Fibroblast of pulmonary artery (primary cell): ENCODE measurements at places on chromosomes 3 and 15.
A peak's percentile ranks its signal among the peaks of the same experiment; 100 is the strongest.

DNA sequence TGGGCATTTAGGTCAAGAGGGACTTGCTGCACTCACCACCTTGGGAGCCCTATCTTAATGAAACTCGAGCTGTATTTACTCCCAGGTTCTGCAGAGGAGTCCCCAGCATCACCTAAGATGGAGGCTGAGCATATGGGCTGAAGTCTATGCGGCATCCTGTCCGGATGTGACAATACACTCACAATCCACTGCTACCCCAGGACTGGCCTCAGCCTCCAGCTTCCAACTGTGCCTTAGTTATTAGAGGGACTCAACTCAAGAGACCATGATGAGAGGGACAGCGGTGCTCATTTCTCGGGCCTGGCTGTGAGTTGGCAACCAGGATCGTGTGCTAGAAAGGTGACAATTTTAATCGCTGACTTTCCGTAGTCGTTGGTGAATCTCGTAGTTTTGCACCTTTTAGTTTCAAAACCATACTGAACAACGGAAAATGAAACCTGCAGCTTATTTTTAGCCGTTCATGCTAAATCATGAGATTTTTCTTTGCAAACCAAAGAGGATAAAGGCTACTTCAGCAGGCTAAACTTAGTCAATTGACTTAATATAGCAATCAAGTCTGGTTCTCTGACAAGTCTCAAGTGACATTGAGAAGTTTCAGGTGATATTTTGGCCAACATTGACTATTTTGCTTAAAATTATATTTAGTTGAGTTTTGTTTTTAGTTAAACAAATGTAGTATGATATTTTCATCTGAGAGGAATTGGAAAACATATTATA, 11.1 kb downstream of the ZBTB38 start:
- DNase-seq = no peak

DNA sequence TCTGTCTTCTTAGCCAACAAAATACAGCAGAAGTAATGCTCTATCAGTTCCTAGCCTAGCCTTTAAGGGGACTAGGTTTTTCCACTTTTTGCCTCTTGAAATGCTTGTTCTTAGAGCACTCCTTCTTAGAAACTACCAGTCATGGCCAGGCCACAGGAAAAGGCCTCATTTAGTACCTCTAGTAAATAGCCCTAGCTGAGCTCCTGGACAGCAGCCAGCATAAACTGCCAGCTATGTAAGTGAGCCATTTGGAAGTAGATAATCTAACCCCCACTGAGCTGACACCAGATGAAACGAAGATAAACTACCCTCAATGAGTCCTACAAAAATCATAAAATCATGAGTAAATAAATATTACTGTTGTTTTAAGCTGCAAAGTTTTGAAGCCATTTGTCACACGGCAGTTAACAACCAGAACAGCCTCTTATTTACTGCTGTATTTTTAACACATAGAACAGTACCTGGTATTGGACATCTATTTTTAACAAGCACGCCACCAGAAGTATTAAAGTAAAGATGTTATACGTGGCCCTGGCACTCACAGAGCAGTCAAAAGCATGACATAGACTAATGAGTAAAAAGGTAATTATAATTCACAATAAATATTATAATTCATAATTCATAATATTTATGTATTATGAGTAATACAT, 12.0 kb downstream of the TBC1D5 start:
- peak; percentile 67 for DNase-seq

- DNase-seq = no peak
These were observed 478.7 kb upstream of the WNT5A start for GRCh38 chr3:55965776-55966175.

DNA sequence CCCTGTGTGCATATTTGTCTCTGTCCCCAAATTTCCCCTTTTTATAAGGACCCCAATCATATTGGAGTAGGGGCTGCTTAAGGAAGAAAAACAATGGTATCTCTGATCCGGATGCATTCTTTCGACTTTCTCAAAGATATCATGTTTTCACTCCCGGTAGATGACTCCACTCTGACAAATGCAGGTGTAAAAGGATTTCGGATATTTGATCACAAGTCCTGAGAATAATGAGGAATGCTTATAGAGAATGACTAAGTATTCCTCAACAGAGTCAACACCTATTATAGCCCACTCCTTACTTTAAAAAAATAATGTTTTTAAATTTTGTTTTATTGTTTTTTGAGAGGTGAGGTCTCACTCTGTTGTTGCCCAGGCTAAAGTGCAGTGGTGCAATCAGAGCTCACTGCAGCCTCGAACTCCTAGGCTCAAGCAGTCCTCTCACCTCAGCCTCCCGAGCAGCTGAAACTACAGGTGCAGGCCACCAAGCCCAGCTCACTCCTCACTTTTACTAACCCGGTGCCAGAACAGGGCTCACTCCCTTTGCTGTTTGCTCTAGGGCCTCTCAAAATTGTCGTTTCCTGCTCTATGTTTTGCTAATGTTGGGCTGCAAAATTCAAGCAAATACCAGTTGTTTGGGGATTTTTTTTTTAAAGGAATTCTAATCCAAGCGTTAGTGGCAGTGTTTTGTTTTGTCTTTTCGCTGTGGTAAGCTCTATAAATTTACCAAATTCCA, 24.6 kb downstream of the COL8A1 start:
- DNase-seq = no peak

DNA sequence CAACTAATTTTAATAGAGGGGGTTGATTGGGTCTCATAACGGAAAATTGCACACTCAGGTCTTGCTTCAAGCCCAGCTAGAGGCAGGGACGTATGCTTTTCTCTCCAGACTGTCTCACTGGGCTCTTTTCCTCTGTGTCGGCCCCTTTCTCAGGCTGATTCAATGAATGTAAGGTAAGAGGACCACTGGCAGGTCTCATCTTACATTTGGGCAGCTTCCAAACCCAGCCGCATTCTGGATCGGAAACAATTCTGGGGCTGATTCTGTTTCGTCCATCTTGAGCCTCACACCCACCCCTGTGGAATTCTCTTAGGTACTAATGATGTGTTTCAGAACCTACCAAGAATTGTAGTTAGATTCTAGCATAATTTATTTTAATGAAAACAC, 40.7 kb downstream of the TMEM212 start:
- no peak for DNase-seq

GRCh38 chr3:19539518-19540392, 391.4 kb downstream of the KCNH8 start:
- no peak for DNase-seq

DNA sequence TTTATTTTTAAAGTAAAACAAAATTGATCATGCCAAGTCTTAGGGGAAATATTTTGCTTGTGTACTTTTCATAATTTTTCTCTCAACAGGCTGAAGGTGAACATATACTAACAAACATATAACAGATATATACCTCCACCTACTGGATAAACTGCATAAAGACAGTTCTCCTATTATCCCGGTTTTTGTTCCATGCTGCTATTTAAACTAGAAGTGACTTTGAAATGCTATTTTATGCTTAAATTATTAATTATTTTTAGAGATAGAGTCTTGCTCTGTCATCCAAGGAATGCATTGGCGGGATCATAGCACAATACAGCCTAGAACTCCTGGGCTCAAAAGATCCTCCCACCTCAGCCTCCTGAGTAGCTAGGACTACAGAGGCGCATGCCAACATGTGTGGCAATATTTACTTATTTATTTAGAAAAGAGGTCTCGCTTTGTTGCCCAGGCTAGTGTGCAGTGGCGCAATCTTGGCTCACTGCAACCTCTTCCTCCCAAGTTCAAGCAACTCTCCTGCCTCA, 49.8 kb downstream of the ST3GAL6 start:
- peak; percentile 73 for DNase-seq

GRCh38 chr3:11140030-11140712, 14.1 kb upstream of the HRH1 start:
- DNase-seq = peak; percentile 20

GRCh38 chr15:47753591-47753990, 36.3 kb downstream of the SEMA6D start:
- no peak for DNase-seq

DNA sequence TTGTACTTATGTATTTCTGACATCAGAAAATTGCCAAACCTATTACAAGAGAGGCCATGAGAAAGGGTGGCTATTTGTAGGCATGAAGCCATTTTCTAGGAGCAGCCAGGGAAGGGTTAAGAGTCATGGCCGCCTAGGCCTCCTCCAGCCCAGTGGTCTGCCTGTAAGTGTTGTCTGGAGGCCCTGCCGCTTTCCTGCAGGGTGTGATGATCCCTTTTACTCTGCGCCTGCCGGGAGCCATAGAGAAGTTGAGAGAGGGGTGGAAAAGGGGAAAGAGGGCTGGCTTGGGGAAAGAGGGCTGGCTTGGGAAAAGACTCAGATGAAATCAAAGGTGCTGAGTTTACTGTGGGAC, 29.1 kb upstream of the KCTD6 start:
- DNase-seq = no peak

GRCh38 chr3:17585394-17586325, 156.8 kb downstream of the TBC1D5 start:
- DNase-seq = peak; percentile 15

DNA sequence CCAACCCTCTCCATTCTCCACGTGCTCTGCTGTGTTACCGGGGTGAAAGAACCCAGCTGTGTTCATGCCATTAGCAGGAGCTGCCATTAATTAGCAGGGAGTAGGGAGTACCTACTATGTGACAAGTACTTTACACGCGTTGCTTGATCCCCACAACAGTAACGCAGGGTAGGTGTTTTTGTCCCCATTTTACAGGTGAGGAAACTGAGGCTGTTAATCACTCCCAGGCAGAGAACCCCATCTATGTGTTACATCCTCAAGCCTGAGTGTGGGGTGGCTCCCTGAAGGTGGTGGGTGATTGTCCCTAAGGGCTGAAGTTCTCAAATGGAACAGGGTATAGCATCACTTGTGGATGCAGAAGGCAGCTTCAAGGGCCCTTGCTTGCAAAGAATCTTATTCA, 22.8 kb downstream of the MELTF start:
- no peak for DNase-seq

- DNase-seq = no peak
These were observed 2.2 kb upstream of the CCR5 start for GRCh38 chr3:46368569-46368968.

DNA sequence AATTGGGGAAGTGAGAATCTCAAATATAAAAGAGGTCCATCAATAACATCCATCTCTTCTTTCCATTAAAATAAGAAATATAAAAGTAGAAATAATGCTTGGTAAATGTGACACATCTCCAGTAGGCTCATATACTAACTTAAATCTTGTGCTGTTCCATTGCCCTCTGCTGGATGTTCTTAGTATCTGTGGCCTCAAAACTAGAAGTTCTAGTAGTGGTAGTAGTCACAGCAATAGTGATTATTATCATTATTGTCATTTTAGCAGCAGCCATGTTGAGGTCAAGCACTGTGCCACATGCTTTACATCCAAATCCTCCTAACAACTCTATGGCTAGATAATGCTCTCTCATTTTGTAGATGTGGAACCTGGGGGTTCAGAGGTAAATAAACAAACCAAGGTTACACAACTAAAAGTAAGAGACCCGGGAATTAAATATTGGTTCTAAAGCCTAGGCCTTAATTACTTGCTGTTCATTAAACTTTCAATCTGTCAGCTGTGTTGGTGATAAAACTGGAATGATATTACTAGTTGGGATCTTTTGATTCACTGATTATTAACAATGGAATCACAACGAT, 20.2 kb upstream of the BTLA start:
- DNase-seq = peak; percentile 91

- no peak for DNase-seq
These were observed 20.6 kb downstream of the RTF1 start for GRCh38 chr15:41437448-41437847.

- DNase-seq = peak; percentile 0
These were observed 94.7 kb upstream of the TUSC7 start for GRCh38 chr3:116614795-116615362.

DNA sequence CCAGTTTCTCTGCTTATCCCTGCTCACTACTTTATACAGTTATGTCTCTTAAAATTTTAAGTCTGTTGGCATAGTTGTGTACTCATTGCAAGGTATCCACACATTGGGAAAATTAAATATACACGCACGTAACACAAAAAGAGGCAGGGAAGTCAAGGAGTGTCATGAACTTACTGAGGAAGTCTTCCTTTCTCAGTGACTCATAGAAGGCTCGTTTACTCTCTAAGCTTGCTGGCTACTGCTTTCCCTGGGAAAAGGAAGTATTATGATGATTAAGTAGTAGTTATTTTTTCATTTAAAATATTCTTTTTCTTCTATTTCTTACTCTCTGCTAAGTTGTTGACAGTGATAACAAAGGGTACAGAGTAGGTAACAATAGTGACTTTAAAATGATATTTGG, 287.3 kb downstream of the UBE2E2 start:
- peak; percentile 73 for DNase-seq

- no peak for DNase-seq
These were observed 90.6 kb downstream of the LIPC start for GRCh38 chr15:58522391-58522790.

GRCh38 chr3:76321614-76322013, 536.3 kb upstream of the ZNF717 start:
- no peak for DNase-seq

DNA sequence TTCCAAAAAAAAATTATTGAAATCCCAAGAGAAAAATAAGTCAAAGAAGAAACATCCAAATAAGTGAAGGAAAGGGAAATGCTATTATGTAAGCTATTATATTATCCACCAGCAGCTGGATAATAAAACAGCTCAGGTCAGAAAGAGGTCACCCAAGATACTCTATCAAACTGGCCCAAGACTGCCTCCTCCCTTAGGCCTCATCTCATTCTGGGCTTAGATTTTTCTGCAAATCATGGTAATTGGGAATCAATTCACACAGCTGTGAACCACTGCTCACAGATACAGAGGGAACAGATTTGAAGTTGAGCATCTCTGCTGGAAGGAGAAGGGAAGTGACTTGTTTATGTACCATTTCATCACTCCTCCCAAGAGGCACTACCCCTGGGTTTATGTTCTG, 294.6 kb upstream of the DPPA4 start:
- DNase-seq = no peak

- DNase-seq = no peak
These were observed 4.2 kb upstream of the FGF7 start for GRCh38 chr15:49418811-49419210.

GRCh38 chr3:10435850-10436249, 69.5 kb downstream of the ATP2B2 start:
- DNase-seq = no peak

- no peak for DNase-seq
These were observed 167.5 kb upstream of the TOPAZ1 start for GRCh38 chr3:44074181-44074580.

GRCh38 chr3:33403756-33404155, 36.4 kb downstream of the UBP1 start:
- DNase-seq = no peak

- DNase-seq = no peak
These were observed 79.3 kb downstream of the RPL22L1 start for GRCh38 chr3:170790647-170791046.

- DNase-seq = no peak
These were observed 403.4 kb downstream of the OCA2 start for GRCh38 chr15:27695726-27696125.

GRCh38 chr3:198030726-198031125, 70.7 kb downstream of the LMLN start:
- no peak for DNase-seq
